ENCODE measurements at places on chromosomes 16 and 17.
A peak's percentile ranks its signal among the peaks of the same experiment; 100 is the strongest.

- no peaks in the 10 kb centered on the region for H3K36me3 ChIP-seq
- peaks cover 1% of the 10 kb centered on the region for H3K27me3 ChIP-seq
- no peak overlapping the region for H3K4me3 ChIP-seq
- no peak for DNase-seq
These were observed 10.2 kb downstream of the PIP4K2B start for GRCh38 chr17:38789185-38789584.

GRCh38 chr16:8572919-8573724, 17.2 kb downstream of the TMEM114 start:
- H3K4me3 ChIP-seq: no peak overlapping the region
- no peak for DNase-seq
- H3K27ac ChIP-seq: no peak overlapping the region
- peaks cover 3% of the 10 kb centered on the region for H3K4me1 ChIP-seq
- no peaks in the 10 kb centered on the region for H3K36me3 ChIP-seq
- H3K27me3 ChIP-seq: peaks cover 9% of the 10 kb centered on the region

- no peak for DNase-seq
- no peak overlapping the region for H3K4me3 ChIP-seq
- H3K4me1 ChIP-seq: no peaks in the 10 kb centered on the region
- H3K36me3 ChIP-seq: no peaks in the 10 kb centered on the region
- peaks cover 2% of the 10 kb centered on the region for H3K27me3 ChIP-seq
- no peak overlapping the region for H3K27ac ChIP-seq
These were observed 123.6 kb downstream of the RBFOX1 start for GRCh38 chr16:7456211-7456610.

- H3K4me3 ChIP-seq: no peak overlapping the region
- no peaks in the 10 kb centered on the region for H3K36me3 ChIP-seq
- DNase-seq: no peak
- H3K27ac ChIP-seq: no peak overlapping the region
- peaks cover 15% of the 10 kb centered on the region for H3K27me3 ChIP-seq
These were observed 26.3 kb upstream of the MGAT5B start for GRCh38 chr17:76841776-76842405.

DNA sequence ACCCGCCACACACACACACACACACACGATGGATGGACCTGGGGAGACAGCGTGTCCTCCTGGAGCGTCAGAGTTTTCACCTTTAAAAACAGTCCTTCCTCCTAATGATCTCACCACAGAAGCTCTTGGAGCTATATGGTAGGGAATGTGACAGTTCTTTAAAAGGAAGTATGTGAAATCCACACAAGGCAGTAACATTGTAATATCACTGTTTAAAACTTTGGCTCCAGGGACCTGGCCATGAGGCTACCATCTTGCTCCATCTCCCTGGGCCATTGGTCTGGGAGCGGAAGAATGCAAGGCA, 302.4 kb downstream of the SOX9 start:
- H3K4me3 ChIP-seq: no peak overlapping the region
- no peak overlapping the region for H3K27ac ChIP-seq
- DNase-seq: no peak

DNA sequence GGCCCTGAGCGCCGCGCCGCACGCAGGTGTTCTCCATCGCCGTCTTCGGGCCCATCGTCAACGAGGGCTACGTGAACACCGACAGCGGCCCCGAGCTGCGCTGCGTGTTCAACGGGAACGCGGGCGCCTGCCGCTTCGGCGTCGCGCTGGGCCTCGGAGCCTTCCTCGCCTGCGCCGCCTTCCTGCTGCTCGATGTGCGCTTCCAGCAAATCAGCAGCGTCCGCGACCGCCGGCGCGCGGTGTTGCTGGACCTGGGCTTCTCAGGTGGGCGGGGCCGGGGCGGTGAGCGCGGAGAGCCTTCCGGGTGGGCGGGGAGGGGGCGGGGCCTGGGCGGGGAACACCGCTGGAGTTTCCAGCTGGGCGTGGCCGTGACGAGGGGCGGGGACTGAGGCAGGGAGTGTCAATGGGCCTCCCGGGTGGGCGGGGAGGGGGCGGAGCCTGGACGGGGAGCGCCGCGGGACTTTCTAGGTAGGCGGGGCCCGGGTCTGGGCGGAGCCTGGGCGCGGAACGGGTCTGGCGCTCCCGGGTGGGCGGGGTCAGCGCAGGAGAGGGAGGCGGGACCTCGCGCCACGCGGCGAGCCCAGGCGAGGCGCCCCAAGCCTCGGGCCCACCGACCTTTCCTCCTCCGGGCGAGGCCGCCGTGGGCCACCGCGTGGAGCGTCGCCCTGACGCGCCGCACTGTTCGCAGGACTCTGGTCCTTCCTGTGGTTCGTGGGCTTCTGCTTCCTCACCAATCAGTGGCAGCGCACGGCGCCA, 2.4 kb downstream of the SYNGR3 start:
- peaks cover 28% of the 10 kb centered on the region for H3K4me1 ChIP-seq
- H3K27me3 ChIP-seq: peaks cover 19% of the 10 kb centered on the region
- H3K27ac ChIP-seq: peak overlapping the region; percentile 93
- H3K36me3 ChIP-seq: peaks cover under 1% of the 10 kb centered on the region
- peak; percentile 92 for DNase-seq
- peak overlapping the region; percentile 80 for H3K4me3 ChIP-seq

DNA sequence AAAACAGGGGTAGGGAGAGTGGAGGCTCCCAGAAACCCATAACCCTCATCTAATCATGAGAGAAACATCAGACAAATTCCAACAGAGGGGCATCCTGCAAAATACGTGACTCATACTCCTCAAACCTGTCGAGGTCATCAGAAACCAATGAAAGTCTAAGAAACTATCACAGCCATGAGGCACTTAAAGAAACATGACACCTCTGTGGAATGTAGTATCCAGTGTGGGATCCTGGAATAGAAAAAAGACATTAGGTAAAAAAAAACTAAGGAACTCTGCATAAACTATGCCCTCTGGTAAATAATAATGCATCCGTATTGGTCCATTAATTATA, 16.4 kb downstream of the CDH5 start:
- H3K4me3 ChIP-seq: no peak overlapping the region
- H3K27ac ChIP-seq: no peak overlapping the region
- peaks cover 14% of the 10 kb centered on the region for H3K27me3 ChIP-seq

DNA sequence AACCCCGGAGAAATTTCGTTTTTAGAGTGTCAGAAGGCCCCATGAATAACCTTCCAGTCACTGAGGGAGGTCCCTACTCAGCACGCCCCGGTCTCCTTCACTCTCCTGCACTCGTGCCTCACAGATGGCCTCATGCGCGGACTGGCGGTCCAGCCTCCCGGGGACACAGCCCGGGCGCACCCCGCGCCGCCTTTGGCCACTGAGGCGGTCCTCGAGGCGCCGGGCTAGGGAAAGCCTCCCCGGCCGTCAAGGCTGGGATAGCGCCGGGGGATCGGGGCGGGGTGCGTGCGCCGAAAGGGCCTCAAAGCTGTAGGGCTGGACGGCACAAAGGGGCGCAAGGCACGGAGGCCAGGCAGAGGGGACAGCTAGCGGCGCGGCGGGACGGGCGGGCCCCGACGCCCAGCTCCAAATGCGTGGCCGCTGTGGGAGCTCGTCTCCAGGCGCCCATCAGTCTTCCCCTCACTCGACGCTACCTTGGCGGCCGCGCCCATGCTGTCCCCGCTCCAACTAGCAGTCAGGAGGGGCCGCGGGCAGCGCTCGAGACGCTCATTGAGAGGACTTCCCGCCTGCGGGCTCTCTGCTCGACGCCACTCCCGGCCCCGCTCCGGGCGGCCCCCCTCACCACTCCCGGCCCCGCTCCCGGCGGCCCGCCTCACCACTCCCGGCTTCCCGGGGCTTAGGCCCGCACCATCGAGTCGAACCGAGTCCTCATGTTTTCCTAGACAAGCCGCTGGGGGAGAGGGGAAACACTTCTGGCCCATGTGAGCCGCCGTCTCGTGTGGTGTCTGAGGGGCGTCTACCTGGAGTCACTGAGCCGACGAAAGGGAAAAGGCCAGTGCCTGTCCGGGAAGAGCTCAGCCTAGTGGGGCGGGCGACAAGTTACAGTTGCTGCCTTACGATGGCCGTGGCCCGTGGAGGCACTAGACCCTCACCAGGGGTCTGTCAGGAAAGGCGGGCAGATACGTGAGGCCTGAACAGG, at the start of gene USP6:
Gene USP6 (plus strand): TSS at position 360 of the 979 bp plus-strand sequence. CDS start 14,336 bp downstream, outside the sequence.
- peaks cover 5% of the 10 kb centered on the region for H3K27me3 ChIP-seq
- H3K36me3 ChIP-seq: peaks cover 12% of the 10 kb centered on the region
- H3K4me3 ChIP-seq: peak within 1 kb of the TSS; percentile 19
- H3K4me1 ChIP-seq: peaks cover 18% of the 10 kb centered on the region
- no peak within 1 kb of the TSS for H3K27ac ChIP-seq

GRCh38 chr16:88301886-88302285, 80.9 kb upstream of the ZNF469 start:
- DNase-seq: no peak
- H3K27me3 ChIP-seq: peaks cover 2% of the 10 kb centered on the region
- H3K4me1 ChIP-seq: no peaks in the 10 kb centered on the region
- no peak overlapping the region for H3K4me3 ChIP-seq
- no peak overlapping the region for H3K27ac ChIP-seq

DNA sequence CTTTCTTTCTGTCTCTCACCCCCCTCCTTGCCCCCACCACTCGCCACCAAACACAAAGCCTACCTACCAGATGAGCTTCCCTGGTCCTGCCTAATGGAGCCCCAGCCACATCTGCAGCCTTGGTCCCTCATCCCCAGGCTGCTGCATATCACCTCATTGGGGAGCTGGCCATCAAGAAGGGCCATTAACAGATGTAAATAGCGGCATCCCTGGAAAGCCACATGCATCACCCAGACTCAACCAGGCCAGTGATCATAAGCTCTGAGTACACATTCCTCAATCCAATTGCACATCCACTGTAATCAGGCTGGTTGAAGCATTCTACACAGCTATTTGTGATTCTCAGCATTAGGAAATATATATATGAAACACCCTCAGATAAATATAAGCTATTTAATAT, 211.7 kb upstream of the C17orf78 start:
- no peaks in the 10 kb centered on the region for H3K27me3 ChIP-seq
- peaks cover 28% of the 10 kb centered on the region for H3K36me3 ChIP-seq
- no peaks in the 10 kb centered on the region for H3K4me1 ChIP-seq
- H3K27ac ChIP-seq: no peak overlapping the region
- DNase-seq: no peak
- H3K4me3 ChIP-seq: no peak overlapping the region

GRCh38 chr16:78461496-78462287, 362.2 kb downstream of the WWOX start:
- no peak overlapping the region for H3K27ac ChIP-seq
- no peak for DNase-seq
- H3K36me3 ChIP-seq: no peaks in the 10 kb centered on the region
- no peaks in the 10 kb centered on the region for H3K4me1 ChIP-seq

- H3K36me3 ChIP-seq: no peaks in the 10 kb centered on the region
- no peaks in the 10 kb centered on the region for H3K27me3 ChIP-seq
- no peak for DNase-seq
- no peak overlapping the region for H3K27ac ChIP-seq
- H3K4me3 ChIP-seq: no peak overlapping the region
These were observed 34.3 kb downstream of the C17orf75 start for GRCh38 chr17:32307658-32308057.

- DNase-seq: no peak
- no peak overlapping the region for H3K27ac ChIP-seq
- peaks cover 3% of the 10 kb centered on the region for H3K27me3 ChIP-seq
- no peaks in the 10 kb centered on the region for H3K4me1 ChIP-seq
- H3K4me3 ChIP-seq: no peak overlapping the region
- H3K36me3 ChIP-seq: no peaks in the 10 kb centered on the region
These were observed 21.0 kb downstream of the ACE start for GRCh38 chr17:63497708-63498483.
